SW 1271 (cell line): ENCODE measurements at places on chromosomes 12 and 14.

DNA sequence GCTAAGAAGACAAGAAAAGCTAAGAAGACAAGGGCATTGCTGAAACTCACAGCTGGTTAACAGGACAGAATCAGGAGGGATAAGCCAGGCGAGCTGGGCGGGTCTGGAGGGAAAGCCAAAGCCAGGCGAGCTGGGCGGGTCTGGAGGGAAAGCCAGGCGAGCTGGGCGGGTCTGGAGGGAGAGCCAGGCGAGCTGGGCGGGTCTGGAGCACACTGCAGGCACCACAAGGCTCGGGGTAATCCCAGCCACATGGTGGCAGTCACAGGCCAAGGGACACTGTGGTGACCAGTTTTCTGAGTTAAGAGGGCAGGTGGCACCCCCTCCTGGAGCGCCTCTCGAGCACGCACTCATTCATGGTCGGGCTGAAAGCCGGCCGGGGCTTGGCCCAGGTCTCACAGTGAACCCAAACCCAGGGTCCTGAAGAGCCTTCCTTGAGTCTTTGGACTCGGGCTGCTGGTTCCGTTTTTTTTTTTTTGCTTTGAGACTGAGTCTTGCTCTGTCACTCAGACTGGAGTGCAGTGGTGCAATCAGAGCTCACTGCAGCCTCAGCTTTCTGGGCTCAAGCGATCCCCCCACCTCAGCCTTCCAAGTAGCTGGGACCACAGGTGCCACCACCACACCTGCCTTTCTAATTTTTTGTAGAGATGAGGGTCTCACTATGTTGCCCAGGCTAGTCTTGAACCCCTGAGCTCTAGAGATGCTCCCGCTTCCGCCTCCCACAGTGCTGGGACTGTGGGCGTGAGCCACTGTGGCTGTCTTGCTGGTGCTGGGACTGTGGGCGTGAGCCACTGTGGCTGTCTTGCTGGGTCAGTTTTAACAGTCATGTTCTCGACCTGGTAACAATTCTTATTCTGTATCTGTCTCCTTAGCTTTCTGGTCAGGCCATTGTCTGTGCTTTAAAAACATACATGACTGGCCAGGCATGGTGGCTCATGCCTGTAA is 40.2 kb downstream of the HSP90AA1 start:
- DNase-seq, result peak; percentile 52

DNA sequence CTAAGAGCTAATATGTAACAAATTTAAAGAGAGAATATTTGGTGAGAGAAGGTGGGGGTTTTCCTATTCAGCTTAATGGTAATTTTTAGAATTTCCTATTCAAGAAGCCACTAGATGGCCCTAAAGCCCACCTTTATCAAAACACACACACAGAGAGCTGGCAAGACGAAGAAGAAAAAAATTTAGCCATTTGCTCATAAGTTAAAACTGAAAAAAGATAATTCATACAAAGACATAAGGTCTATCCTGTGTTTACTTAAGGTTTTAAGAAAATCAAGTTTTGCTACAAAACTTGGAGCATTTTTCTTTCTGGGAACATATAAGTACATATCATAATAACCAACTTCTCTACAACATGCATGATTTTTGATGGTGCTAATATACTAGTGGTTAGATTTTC is 46.8 kb upstream of the PCED1B start:
- peak; percentile 10 for DNase-seq

- DNase-seq, result no peak
Measured at GRCh38 chr12:15808652-15809051, 19.5 kb upstream of the EPS8 start.

DNA sequence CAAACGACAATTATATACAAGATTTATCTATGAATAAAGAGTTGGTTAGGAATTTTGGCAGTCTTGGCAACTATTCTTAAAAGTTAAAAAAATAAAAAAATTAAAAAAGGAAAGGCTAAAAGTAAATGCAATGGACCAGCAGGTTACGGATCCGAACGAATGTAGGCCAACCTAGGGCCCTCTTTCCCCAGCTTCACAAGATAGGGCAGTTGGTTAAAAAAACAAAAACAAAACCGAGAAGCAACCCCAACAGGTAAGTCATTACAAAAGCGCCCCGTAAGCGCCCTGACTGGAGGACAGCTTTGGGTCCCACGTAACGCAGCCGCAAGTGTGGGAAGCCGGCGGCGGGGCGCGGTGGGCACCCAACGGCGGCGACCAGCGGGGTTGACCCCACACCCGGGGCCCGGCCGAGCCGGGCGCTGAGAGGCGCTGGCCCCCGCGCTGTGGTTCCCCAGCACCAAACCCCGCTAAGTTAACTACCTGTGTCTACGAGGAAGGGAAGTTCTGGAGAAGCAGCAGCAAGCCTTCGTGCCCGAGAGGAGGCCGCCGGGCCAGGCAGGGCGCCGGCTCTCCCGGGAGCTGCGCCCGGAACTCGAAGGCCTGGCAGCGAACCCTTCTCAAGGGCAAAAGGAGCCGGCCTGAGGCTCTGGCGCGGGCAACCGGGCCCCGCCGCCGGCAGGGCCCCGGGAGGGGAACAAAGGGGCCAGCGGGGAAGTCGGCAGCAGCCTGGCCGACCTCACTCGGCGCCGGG is 882 bp downstream of the HECTD1 start:
- peak; percentile 29 for DNase-seq

DNA sequence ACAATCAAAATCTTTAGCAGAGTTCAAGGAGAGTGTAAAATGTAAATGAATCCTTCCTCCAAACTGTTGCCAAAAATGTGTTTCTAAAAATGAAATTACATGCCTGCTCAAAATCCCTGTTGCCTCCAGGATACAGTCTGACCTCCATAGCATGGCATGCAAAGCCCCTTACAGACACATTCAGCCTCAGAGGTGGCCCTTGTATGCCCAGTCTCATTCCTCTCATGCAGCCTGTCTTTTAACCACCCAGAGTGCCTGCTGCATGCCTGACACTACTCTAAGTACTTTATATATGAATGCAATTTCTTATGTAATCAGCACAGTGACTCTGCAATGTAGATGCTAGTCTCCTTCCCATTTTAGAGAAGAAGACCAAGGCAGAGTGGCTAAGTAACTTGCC is 24.4 kb upstream of the PTPRQ start:
- no peak for DNase-seq

DNA sequence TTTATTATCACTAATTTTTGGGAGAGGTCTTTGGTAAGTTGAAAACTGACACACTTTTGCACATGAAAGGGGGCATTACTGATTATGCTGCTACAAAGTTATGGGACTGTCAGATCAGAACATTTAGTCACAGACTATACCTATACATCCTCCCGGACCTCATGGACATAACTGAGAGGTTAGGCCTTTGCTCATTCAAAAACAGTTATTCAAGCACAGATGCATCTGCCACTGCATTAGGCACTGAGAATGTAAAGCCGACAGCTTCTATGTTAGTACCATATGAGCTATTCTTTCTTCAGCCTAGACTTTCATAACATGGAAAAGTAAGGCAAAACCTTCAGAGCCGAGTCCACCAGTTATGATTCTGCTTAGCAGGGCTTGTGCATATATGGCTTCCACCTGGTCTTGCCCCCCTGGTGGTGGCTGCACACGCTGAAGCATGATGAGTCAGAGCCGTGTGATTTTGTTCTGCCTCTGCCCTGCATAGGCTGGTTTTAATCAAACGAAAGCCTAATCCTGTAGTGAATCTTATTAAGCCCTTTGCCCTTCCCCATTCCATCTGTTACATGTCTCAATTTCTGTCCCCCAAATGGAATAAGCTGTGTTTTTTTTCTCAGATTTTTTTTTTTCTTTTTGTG is 21.8 kb upstream of the RNU6-8 start:
- DNase-seq, result no peak

- DNase-seq, result peak; percentile 13
Measured at GRCh38 chr12:56084958-56085543, 5.1 kb downstream of the ERBB3 start.
